ENCODE measurements at places on chromosomes 5 and 9.
A peak's percentile ranks its signal among the peaks of the same experiment; 100 is the strongest.

DNA sequence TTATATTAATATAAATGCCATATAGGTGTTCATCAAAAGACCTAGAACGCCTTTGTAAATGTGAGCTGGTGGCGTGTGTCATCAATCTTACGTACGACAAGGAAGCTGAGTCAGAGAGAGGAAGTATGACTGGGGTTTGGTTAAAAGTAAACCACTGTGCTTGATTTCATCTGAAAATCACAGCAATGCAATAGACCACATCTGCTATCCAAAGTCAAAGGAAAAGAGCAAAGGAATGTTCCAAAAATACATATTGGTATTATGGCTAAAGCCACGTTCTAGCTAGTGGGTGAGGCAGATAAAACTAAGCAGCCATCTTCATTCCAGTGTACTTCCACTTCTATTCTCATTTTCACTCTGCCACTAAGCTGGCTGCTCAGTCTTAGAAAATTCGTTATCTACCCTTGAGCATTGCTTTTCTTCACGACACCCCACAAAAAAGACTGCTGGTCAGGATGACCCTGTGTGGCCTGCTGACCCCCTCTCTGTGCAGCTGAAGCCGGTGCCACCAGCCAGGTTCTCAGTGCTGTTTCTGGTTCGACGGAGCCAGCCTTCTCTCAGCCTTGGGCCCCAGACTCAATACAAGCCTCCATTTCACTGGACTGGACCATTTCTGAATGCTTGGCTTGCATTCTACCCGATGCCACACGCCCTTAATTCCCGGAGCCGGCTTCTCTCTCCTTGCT, 23.8 kb downstream of the SHC3 start:
- peak; percentile 11 for DNase-seq

DNA sequence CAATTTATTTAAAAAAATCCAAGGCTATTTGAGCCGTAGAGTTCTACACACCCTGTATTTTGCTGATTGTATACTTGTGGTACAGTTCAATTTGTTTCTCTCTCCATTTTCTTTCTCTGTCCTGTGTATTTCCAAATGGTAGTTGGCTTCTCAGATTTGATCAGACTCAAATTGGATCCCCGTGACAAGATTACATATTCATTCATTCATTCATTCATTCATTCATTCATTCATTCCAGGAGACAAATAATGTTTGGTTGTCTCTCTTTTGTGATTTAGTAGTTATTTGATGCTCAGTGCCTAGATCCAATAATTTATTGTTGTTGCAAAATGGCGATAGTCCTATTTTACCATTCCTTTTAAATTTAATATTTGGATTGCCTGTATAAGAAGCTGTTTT, 292.8 kb upstream of the RIOK2 start:
- no peak for DNase-seq

GRCh38 chr5:67337751-67338150, 141.2 kb upstream of the CD180 start:
- DNase-seq: no peak

DNA sequence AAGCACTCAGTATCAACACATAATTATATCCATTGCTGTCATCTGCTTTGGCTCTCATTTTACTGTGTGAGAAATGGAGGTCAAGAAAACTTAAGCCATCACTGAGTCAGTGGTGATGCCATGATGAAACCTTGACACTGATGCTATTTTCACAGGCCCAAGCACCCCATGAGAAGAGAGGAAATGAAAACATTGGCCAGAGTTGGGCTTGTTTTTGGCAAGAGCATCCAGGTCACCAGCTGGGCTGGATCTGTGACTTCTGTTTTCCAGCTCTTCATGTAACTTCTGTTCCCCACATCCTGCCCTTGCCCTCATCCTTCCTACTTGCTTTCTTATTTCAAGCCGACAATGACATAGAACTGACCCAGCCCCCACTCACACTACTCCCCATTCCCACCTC, 10.0 kb downstream of the LCP2 start:
- DNase-seq: no peak

GRCh38 chr5:177595991-177596774, 3.7 kb upstream of the B4GALT7 start:
- DNase-seq: no peak

DNA sequence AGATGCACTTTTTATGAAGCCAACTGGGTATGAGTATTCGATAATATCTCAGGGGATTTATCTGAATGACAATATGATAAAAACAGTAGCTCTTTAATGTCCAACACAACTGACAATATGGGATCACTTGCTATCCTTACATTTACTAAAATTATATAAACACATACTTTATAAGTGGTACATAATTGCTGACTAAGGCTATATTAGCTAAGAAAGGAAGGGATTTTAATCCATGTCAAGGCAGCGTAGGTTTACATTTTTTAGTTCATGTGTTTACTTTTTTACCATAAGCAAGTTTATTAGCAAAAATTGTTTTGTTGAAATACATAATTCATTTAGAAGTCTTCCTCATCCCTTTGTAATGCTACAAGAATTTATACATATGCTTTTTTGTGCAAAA, 796.2 kb downstream of the TLE1 start:
- no peak for DNase-seq

- DNase-seq: no peak
Observed at GRCh38 chr9:36221667-36222066, 30.9 kb downstream of the CLTA start.

DNA sequence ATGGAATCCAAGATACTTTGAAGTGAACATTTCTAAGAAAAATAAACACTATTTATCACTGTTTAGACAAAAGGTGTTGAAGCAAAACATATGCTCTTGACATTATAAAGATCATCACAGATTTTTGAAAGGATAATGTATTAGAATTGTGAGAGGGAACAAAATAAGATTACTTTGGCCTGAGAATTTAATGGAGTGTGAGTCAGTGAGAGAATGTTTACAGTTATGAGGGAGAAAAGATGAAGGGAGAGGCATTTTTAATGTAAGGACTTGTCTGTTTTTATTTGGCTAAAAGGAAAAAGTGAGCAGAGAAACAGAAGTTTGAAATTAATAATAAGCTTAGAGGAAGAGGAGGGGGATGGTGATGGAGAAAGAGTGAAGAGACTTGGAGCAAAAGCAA, 1010.1 kb downstream of the EFNA5 start:
- DNase-seq: no peak

GRCh38 chr5:7209658-7210057, 186.3 kb upstream of the ADCY2 start:
- DNase-seq: no peak

- DNase-seq: no peak
Observed at GRCh38 chr9:73143711-73144328, 7.8 kb upstream of the ANXA1 start.

DNA sequence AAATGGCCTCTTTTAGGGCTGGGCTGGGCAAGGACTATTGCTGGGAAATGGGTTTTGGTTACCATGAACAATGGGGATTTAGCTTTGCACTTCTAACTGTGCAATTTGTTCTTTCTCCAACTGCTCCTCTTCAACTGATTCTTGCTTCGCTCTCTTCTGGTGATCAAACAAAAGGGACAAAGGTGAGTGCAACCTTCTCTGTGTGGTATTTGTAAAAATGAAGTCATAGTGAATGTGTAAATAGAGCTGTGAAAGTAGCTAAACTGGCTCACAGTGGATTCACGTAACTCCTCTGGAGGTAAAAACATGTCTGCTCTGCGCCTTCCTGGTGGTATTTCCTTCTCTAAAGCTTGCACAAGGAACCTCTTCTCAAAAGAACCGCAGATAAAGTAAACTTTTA, 20.9 kb upstream of the SPINK14 start:
- no peak for DNase-seq

DNA sequence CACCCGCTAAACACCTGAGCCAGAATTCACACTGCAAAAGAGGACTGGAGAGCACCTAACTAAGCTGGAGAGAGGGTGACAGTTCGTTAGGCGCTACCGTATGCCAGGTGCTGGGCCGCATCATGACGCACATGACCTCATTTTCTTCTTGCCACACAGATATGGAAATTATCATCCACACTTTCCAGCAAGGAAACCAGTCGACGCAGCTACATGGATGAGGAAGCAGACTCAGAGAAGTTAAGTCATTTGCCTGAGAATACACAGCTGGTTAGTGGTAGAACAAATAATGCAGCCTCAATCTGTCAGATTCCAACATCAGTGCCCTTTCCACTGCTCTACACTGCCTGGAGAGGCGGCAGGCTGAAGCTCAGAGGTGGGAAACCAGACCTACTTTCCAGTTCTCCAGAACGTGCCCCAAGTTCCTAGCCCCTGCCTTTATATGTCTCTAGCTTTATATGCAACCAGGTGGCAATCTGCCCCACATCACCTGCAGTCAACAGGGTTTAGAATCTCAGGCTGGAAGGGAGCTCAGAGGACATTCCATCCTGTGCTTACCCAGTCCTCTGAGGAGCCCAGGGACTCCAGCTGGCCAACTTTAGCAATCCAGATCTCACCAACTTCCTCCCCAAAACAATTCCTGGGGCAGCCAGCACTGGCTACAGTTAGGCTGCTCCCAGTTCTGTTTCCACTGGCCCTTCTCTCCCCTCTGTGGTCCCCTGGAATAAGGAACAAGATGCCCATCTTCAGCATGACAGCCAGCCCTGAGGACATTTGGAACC, 8.8 kb downstream of the TNIP1 start:
- DNase-seq: no peak

DNA sequence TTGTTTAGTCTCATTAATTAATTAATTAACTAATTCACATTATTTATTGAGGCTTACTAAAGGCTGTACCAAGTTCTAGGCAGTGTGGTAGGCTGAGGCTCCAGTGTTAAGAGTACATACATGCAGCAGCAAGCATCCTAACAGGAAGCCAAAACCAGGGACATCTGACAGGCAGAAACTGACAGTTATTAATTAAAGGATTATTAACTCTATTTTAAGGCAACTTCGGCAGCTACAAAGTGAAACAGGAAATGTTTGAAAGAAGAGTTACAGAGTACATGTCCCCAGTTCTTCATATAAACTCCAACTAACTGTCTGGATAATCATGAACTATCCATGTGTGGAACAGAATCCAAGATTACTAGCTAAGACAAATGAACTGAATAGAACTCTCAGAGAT, 39.3 kb upstream of the GABRB2 start:
- no peak for DNase-seq

- no peak for DNase-seq
Observed at GRCh38 chr9:134190232-134191121, 26.1 kb upstream of the RNU6ATAC start.

- DNase-seq: no peak
Observed at GRCh38 chr5:25850581-25850980, 1187.8 kb downstream of the CDH9 start.

GRCh38 chr5:142115937-142116614, 7.5 kb downstream of the NDFIP1 start:
- no peak for DNase-seq

DNA sequence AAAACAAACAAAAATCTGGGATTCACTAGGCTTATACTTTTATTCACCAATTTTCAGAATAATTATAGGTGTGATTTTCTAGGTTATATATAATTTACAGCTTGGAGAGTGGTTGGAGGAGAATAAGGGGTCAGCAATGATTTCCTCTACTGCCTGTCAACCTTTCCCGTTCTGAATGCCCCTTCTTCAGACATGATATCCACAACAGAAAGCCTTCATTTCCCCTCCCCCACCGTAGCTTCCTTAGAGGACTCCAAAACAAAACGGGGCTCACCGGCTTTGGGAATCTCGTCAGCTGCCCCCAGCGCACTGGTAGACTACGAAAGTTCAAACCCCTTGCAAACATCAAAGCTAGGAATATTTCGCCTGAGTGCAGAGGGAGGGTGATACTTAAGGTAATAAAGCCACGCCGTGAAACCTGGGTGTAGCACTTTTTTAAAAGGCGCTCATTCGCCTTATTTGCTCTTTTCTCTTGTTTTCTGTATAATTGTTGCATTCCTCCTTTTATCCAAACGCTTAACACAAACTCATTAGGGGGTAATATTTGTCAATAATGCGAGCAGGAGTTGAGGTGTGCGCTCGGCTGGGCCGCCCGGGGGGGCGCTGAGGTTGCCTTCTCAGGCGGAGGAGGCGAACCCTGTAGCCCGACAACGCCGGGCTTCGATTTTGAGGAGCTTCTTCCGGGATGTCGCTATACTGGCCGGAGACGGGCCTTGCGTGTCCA, 2.4 kb downstream of the OTP start:
- DNase-seq: no peak

- no peak for DNase-seq
Observed at GRCh38 chr5:83375049-83375745, 96.3 kb upstream of the VCAN start.

DNA sequence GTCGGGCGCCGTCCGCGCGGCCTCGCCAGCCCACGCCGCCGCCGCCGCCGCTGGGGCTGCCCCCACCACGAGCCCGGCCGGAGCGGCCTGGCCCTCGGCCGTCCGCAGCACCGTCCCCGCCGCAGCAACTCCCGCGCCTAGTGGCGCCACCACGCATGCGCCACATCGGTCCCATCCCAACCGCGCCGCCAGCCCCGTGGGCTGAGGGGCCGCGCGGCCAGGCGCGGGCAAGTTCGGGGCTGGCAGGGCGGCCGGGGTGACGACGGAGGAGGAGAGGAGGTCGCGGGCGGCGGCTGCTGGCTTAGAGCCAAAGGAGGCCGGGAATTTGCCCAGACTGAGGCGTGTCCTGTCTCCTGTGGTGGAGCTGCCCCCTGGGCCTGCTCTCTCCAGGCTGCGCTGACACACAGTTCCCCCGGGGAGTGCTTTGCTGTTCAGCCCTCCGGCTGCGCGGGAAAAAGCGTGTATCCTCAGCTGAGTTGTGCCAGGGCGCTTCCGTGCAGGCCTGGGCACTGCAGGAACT, at the start of gene TUSC1:
Gene TUSC1, minus strand, starts transcription at position 298 of the 520 bp plus-strand sequence. Its CDS starts 132 bp downstream, at position 166.
- DNase-seq: peak; percentile 0

DNA sequence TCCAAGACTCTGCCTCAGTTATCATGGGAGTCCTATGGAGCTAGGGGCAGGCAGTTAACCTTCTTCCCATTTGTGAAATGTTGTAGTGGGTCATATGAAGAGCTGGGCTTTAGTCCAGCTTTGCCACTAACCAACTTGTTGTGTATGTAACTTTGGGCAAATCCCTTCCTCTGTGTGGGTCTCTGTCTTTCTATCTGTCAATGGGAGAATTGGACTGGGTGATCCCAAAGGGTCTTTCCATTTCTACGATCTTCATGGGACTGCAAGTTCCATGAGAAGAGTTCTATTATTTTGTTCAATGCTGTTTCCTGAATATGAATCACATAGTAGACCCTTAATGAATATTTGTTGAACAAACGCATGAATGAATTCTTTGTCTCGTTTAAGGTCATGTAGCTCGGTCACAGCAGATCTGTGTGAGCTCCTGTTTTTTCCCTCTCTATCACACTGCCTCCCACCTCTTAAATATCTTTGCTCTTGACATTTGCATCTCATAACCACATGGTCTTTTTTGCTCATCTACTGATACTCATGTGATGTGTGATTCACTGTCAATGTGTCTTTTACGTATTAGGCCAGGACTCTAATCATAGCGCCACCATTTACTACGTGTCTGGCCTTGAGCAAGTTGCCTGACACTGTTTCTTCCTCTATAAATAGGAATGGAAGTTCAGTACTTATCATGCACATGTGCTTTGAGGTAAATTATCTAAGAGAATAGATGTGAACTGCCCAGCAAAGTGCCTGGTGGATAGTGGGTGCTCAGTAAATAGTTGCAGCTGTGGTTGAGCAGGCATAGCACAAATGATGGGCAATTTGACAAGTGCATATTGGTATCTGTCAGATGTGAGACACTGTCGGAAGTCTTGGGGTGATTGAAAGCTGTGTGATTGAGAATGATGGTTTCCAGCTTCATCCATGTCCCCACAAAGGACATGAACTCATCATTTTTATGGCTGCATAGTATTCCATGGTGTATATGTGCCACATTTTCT, 37.4 kb downstream of the PTTG1 start:
- DNase-seq: no peak

Measured in CD4-positive, alpha-beta T cell treated with Interleukin-4 for 1 hour (primary cell).